ENCODE measurements at places on chromosomes 6 and 20.

DNA sequence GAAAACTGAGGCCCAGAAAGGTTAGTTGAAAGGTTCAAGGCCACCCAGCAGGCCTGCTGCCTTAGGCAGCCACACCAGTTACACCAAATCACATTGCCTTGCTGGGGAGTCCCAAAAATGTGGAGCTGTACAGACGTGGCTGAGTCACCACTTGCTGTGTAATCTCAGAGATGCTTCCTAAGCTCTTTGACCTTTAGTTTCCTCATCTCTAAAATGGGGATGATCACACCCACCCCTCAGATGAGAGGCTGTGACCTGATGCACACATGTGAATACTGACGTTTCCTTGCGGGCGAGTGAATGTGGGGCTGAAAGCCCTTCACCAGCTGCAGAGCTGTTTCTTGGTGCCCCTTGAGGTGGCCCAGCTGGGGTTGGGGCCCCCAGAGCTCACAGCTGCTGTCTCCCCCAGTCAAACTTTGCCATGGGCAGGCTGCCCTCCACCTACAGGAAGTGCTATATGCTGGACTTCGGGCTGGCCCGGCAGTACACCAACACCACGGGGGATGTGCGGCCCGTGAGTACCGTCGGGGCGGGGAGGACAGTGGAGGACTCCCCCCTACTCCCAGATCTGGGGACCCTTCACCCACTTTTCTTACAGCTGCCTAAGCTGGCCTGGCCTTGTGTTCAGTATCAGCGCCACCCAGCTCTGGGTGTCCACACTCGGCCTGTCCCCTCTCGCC is 11.0 kb downstream of the TTBK1 start:
- peak; percentile 61 for DNase-seq

DNA sequence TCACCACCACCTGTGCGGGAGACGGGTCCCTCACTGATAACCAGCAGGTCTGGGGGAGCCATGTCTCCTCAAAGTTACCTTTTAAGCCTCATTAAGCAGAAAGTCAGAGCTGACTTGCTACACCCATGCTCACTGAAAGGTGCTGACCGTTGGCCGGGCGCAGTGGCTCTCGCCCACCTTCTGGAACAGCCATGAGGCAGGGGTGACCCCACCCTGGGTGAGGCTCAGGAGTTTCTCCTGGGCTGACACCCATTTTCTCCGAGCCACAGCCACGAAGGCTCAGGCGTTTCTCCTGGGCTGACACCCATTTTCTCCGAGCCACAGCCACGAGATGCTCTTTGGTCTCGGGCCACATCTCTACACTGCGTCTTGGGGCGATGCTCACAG is 10.2 kb downstream of the BHLHE23 start:
- DNase-seq = no peak

GRCh38 chr20:63840405-63840828 is 9.4 kb upstream of the ZBTB46 start:
- no peak for DNase-seq

DNA sequence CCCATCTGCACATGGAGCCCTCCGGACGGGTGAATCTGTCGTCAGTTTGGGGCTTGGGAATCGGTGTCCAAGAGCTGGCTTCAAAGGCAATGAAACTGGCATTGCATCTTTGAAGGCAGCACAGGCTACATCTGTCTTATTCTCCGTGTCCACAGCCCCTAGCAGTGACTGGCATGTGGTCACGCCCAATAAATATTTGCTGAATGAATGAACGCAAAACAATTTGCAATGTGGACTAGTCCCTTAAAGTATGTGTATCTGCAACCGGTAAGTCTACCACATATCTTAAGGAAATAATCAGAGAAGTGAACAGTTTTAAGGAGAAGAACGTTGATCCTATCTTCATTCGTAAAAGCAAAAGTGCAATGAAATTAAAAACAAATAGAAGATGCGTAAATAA is 8.0 kb upstream of the PMEPA1 start:
- no peak for DNase-seq
